ENCODE measurements at places on chromosomes 1 and 21.

DNA sequence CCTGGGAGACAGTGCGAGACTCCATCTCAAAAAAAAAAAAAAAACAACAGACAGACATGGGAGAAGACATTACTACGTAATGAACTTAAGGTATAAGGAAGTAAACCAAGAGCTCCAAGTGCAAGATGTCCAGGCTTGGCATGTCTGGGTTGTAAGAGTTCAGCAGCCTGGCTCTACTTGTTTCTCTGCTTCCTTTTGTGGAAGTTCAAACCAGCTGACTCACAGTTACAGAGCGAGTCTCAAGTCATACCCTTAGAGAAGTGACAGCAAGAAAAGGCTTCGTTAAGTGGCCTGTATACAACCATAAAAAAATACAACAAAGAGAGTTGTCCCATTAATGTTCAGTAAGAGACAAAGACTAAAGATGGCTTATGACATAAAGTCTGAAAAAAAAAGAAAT is 1.3 kb downstream of the RIT1 start:
- DNase-seq = no peak

DNA sequence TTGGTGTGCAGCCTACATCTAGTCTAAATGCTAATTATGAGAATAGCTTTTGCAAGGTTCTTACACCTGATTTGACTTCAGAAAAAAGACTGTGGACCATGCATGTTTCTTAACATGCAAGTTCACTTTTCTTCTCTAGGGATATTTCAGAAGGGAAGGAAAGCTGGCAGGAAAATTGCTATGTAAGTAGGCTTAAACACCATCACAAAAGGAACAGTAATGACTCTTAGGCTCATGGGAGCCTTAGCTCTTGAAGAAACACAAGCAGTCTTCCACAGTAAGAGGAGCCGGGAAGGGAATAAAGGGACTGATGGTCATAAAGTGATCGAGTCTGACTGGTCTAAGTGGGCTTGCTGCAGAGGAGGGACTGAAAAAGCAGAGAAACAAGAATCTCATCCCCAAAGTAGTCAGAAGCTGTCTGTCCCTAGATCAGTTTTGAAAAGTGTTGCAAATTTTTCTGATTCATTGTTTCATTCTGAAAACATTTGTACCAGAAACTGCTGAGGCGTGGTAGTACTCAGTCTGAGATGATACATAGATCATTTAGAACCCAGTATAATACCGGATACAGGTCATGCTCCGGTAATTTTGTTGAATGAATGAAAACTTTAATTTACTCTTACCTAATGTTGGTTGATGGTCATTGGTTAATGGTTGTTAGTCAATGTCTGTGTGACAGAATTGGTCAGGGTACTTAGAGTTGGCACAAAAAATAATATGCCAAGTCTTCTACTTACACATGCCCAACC is 40.9 kb downstream of the SMYD2 start:
- DNase-seq = no peak

DNA sequence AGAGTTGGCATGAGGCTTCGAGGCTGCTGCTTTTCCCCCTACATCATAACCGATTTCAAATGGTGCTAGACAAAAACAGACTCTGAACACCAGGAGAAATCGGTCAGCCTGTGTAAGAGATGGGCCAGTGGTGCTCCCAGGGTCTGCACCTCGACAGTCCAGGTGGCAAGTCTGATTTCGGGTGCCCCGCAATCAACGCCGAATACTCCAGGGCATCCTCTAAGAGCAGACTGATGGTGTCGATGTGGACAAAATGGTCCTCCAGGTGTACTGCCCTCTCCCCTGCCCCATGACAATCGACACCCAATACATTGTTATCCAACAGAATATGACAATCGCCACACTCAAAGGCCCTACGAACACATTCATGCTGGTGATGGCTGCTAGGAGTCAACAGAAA is 50.0 kb downstream of the CD46 start:
- DNase-seq = no peak

DNA sequence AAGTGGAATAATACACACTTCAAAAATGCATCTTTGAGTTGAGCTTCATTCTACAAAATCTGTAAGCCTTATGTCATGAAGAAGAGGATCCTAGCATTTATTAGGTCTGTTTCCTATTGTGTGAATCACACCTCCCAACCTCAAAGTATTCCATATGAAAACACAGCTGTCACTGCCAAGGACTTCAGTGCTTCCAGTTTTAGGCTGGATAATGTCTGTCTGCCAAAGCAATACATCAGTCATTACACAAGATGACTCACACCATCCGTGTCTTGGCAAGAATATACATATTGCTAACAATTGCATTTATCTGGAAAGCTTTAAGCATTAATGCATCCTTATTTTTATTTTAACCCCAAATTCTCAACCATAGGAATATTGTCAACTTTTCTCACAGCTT is 125.7 kb upstream of the TMPRSS15 start:
- DNase-seq = no peak

DNA sequence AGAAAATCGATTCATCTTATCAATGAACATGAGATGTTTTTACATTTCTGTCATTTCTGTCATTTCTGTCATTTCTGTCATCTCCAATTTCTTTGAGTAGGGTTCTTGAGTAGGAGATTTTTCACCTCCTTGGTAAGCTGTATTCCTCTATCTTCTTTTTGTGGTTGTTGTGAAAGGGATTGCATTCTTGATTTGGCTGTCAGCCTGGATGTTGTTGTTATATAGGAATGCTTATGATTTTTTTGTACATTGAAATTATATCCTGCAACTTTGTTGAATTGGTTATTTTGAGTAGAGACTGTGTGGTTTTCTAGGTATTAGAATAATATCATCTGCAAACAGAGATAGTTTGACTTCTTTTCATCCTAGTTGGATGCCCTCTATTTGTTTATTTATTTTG is 1233.7 kb downstream of the PLA2G4A start:
- no peak for DNase-seq

DNA sequence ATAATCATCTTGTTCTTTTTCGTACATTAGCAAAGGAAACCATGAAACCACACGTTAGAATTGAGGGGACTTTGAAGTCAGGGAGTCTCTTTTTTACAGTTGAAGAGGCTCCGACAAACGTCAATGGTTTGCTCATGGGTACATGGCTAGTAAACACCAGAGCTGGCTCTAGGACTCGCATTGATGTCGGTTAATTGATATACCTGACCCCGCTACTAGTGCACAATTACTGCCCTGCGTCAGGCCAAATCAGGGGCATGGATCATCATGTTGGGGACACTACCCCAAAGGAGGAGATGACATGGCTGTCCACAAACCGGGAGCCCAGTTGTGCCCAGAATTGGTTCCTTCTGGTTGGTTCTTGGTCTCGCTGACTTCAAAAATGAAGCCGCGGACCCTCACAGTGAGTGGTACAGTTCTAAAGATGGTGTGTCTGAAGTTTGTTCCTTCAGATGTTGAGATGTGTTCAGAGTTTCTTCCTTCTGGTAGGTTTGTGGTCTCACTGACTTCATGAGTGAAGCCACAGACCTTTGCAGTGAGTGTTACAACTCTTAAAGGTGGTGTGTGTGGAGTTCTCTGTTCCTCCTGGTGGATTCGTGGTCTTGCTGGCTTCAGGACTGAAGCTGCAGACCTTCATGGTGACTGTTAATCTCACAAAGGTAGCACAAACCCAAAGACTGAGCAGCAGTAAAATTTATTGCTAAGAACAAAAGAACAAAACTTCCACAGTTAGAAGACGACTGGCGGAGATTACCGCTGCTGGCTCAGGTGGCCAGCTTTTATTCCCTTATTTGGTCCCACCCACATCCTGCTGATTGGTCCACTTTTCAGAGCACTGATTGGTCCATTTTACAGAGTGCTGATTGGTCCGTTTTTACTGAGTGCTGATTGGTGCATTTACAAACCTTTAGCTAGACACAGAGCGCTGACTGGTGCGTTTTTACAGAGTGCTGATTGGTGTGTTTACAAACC is 126.9 kb upstream of the ERRFI1 start:
- no peak for DNase-seq

DNA sequence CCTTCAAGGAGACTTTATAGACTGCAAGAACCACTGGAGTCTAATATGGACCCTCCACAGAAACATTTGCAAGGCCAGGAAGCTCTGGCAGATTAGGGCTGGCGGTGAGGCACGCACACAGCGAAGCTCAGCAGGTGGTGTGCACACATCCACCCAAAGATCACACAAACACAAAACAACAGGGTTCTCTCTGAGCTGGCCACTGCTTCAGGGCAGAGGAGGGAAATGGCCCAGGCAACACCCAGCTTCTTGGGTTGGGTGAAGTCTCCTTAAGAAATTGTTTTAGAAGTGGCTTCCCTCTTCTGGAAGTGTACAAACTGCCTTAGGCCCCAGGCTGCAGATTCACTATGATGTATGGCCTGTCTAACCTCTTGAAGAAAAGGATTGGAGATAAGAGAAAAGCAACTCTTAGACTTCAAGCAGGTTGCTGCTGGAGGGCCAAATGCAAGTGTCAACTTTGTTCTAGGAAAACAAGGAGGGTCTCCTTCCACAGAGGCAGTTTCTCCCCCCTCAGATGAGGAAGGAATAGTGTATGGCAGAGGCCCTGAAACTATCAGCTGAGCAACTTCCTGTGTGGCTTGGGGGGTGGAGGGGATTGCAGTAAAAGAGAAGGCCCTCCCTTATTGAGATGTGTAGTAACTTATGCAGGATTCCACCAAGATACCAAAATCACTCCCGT is 2.0 kb downstream of the RCSD1 start:
- DNase-seq = peak; percentile 17

DNA sequence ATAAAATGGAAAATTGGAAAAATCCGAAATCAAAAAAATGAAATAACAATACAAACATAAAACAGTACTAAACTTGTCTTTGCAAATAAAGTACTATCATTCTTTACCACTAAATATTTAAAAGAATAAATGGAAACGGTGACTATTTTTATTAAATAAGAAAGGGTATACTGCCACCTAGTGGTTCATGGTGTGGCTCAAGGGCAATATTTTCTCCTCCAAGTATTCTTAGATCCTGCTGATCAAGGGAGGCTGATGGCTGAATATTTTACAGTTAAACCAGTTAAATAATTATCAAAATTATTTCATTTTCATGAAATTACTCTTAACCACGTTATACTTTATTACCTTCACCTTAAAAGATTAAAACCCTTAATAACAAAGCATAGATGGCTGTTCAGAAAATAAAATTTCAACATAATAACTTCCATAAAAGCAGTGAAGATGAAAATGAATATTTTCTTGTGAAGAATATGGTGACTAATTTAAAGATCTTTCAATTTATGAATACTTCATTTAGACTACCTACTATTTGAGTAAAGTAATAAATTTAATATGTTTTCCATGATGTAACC is 1793.9 kb downstream of the NCAM2 start:
- peak; percentile 61 for DNase-seq

DNA sequence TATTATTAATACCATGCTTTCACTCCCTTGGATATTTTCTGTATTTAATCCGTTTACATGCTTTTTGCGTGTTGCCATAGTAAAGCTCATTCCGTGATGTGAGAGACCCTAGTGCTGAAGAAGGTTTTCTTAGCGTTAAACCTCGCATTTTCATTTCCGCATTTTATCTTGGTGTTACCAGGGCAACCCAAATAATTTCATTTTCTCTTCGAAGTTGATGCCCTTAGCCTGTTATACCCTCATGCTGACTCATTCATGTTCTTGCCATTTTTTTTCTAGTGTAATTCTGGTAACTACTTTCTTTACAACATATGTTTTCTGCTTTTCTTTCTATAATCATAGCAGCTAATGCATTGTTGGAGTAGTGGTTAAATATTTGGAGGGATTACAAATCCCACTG is 37.2 kb downstream of the LRRC8C start:
- DNase-seq = no peak

GRCh38 chr1:206899717-206900116 is 2.5 kb downstream of the IL24 start:
- no peak for DNase-seq

GRCh38 chr1:157166590-157166989 is 28.4 kb upstream of the ETV3 start:
- no peak for DNase-seq

GRCh38 chr1:23422241-23422877 is 2.2 kb downstream of the TCEA3 start:
- DNase-seq = no peak

GRCh38 chr1:58805716-58806571 is 22.1 kb upstream of the JUN start:
- no peak for DNase-seq
